ENCODE measurements at places on chromosomes 1 and 21.

GRCh38 chr1:155960081-155960745 lies 18.1 kb downstream of the ARHGEF2 start:
- no peak for DNase-seq

DNA sequence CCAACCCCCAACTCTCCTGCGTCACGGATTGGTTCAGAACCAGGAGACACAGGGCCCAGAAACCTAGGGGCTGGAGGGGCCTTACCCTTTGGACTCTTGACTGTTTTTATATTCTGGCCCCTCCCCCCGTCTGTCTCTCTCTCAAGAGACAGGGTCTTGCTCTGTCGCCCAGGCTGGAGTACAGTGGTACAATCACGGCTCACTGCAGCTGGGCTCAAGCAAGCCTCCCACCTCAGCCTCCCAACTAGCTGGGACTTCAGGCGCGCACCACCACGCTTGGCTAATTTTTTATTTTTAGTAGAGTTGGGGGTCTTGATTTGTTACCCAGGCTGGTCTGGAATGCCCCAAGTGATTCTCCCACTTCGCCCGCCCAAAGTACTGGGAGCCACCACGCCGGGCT lies 52.5 kb downstream of the PRKCZ start:
- DNase-seq, result no peak

- no peak for DNase-seq
Measured at GRCh38 chr1:29281571-29281970, 45.2 kb downstream of the PTPRU start.

DNA sequence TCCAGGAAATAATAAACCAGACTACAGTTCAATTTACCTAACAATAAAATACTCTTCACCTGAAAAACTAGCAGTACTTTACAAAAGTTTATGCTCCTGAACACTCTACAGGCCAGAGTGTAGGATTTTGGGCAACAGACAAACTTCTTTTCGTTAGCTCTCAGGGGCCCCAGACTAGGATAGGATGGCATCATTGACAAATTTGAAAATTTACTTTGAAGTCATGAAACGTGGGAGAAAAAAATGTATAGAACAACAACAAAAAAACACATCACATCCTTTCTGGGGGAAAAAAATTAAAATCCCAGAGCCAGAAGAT lies 1.2 kb downstream of the PTP4A2 start:
- no peak for DNase-seq

DNA sequence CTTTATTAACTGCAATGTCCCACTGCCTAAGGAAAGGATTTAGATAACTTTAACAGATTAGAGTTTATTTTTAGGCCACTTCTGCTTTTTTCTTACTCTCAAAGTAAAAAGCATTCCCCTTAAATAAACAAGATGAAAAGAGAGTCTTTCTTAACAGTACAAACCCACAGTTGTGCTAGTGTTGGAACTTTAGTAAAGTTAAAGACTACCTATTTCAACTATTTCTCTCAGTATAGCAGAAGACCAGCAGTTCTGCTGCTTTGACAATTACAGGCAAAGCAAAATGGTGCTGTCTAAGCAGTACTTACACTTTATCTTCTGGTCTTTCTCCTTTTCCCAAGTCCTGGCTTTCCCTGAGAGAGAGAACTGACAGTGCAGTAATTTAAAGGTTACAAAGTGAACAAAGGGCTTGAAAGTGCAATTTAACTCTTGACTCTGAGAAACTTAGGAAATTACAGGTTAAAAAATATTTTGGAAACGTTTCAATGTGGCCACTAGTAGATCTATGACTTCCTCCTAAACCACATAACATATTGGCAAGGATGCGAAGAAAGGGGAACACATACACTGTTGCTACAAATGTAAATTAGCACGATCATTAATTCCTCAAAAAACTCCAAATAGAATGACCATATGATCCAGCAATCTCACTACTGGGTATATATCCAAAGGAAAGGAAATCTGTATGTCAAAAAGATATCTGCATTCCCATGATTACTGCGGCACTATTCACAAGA lies 135.4 kb upstream of the POGK start:
- DNase-seq, result no peak

GRCh38 chr1:116125758-116126157 lies 14.6 kb downstream of the MAB21L3 start:
- no peak for DNase-seq

- DNase-seq, result no peak
Measured at GRCh38 chr1:37158113-37158749, 123.9 kb upstream of the GRIK3 start.

DNA sequence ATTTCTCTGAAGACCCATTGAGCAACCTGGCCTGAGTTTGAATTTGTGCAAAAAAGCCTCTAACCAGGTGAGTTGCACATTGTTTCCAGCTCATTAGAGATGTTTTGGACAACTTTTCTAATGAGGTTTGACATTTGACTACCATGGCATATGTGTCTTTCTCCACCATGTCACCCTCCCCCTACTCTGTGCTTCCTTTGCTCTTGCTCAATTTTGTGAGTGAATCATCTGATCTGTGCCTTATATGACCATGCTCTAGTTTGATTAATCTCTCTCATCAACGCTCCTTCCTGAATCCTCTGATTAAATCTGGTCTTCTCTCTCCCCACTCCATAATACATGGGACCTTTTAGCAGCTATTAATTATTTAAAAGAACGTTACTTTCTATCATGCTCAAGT lies 144.8 kb upstream of the SAMSN1 start:
- no peak for DNase-seq

GRCh38 chr1:27145934-27146354 lies 9.0 kb downstream of the SLC9A1 start:
- DNase-seq, result peak; percentile 40

- no peak for DNase-seq
Measured at GRCh38 chr1:24954631-24955030, 24.6 kb upstream of the RUNX3 start.

GRCh38 chr1:209187589-209187988 lies 395.9 kb upstream of the CAMK1G start:
- DNase-seq, result no peak

DNA sequence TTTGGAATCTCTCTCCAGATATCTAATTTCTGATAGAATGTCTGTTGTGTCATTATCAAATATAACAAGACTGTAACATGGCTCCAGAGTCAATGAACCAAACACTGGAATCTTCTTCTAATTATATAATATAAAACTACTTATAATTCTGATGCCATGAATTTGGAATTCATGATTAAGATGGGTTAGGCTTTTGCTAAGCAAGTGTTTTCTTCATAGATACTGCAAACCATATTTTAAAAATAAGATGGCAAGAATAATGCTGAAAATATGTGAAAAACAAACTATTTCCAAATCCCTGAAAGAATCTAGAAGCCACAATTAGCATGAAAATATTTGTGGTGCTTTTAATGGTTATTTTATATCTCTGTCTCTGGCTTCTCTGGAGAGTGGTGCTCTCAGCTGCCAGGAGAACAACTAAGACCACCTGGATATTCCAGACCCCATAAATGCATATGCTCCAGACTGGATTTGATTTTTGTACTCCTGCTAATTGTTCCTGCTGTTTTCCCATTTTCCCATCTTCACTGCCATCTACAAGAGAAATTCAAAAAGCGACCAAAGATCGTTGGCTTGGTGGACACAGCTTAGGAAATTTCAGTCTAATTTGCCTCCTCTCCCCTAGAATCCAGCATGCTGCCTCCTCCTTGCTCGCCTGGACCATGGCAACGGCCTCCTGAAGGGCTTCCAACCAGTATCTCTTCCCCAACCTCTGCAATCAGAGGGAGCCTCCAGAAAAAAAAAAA lies 418.9 kb downstream of the SETD4 start:
- no peak for DNase-seq

DNA sequence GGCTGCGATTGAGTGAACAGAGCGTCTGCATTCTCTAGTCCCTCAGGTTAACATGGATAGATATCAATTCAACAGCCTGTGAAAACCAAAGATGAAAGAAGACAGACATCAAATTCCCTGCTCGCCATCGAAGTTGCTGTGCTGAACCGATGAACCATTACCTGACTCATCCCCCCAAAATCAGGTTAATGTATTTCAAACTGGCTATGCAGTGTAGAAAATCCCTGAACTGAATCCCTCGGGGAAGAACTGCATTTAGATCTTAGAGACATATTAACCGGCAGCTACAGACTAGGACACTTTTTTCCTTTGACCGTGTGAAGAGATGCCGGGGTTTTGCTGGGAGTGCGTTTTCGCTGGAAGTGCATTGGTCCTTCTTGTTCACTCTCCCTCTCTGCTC lies 213.2 kb upstream of the KIAA0040 start:
- DNase-seq, result no peak

DNA sequence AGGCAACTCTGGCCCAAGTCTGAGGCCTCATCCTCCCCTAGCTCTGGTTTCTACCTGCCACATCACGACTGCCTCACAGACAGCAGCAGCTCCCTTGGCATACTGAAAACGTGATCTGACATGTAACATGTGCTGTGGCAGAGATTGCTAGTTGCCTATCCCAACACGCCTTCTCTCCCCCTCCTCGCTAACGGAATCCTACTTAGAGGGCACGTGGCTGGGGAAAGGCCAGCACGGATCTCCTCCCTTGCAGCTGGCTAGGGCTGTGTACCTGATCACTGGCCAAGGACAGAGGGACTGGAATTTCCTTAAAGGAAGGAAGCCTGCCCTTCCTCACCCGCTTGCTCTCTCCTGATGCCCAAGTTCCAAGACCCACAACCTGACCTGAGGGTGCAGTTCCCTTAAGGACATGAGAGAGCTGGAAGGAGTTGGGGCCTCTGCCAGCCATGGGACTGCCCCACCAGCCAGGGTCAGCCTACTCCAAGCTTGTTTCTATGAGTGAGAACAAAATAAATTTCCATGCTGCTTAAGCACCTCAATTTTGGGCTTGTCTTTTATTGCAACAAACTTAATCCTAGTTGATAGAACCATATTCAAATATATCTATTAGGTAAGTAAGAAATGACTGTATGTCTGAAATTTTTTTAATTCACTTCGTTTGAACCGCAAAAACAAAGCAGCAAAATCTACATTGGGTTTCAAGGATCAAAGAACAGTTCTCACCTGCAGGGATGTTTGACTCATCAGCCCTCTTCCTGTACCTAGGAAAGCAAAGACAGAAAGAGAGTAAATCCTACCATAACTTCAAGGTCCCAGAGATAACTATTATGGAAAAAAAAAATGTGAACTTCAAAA lies 7.2 kb downstream of the SETD4 start:
- DNase-seq, result no peak

DNA sequence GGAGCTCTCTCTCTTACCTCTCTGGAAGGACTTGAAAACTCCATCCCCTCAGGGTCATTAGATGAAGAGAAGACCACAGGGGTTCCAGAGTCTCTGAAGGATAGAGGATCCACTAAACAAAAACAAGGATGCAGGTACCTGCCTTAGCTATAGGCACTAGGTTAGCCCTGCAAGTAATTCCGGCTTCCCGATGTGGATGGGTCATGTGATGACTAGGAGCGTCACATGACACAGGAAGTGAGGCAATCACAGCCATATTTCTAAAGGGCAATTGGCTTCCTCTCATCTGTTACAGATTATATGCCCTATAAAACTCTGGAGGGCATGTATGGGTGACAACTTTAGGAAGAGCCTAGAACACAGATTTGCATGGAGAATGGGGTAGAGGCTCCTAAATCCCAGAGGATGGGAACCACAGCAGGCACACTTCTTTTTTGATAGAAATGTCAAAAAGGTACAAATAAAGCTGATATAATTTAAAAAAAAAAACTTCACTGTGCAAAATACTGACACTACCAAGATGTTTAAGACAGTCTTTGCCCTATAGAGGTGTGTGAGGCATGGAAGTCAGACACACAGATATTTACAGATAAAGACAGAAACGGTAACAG lies 14.1 kb downstream of the ENTREP3 start:
- peak; percentile 93 for DNase-seq

- DNase-seq, result no peak
Measured at GRCh38 chr1:118984086-118984721, 3.9 kb downstream of the TBX15 start.

GRCh38 chr1:172345077-172345476 lies 75.4 kb upstream of the C1orf105 start:
- no peak for DNase-seq

- DNase-seq, result no peak
Measured at GRCh38 chr1:60848583-60849188, 233.7 kb upstream of the NFIA start.

DNA sequence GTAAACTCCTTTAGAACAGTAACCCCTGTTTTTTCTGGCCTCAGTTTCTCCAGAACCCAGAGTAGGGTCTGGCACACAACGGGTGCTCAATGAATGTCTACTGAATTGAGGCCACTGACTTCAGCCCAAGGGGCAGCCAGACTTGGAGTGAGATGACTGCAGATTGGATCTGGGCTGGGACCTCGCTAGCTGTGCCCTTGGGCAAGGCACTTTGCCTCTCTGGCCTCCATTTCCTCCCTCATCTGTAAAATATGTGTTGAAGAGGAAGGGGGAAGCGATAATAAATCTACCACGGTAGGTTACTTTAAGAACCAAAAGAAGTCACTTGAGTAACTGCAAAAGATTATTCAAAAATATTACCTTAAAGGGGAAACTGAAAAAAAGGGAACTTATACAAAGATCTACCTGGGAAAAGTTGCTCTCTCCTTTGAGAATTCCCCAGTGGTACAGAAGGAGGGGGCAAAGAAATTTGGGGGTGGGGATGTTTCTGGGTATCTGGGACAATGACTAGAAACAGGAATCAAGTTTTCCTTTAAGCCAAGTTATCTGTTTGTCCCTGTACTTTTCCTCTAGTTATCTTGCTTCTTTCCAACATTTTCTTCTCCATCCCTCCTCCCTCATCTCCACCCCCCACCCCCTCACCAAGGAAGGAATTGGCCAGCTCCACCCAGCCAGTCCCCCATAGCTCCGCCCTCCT lies 394 bp upstream of the GRHL3 start:
- no peak for DNase-seq

Data from HFF-Myc (cell line).